ENCODE measurements at places on chromosomes 1 and 21.

DNA sequence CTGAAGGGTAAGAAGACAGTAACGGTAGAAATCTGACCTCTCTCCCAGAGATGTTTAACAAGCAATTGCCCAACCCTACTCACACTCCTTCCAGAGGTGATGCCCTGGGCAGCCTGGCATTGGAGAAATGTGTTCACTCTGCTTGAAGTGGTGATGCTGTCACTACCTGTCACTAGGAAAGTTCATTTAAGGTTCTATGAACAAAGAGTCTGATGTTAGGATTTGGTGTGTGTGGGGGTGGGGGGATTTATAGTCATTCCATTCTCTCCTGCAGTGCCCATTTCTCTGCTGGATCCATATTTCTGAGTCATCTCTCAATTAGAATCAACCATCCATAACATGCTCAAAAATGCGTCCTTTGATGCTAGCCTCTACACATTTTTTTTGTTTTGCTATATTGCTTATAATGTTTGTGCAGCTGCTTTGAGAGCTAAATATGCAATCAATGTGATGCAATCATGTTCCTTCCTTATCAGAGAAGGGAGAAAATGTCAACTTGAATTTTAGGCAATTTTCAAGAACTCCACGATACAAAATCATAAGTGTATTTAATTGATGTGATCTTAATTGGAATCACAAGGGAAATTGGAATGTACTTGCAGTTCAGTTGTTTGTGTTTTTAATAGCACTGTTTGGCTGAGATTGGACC, 173.9 kb downstream of the DUSP10 start:
- DNase-seq: no peak

DNA sequence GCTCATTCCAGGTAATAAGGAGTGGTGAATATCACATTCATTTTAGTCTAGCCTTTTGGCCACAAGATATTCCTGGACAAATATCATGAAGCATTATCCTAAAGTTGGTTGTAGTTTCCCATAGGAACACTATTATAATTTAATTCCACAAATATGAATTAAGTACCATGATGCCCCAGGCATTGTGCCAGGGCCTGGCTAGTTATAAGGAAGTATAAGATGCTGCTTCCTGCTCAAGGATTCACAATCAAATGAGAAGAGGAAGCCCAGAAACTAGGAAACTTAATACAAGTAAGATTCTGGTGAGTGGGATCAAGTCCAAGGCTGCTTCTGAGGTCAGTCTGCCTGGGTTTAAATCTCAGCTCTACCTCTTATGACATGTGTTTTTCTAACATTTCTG, 30.6 kb upstream of the ZP4 start:
- no peak for DNase-seq

DNA sequence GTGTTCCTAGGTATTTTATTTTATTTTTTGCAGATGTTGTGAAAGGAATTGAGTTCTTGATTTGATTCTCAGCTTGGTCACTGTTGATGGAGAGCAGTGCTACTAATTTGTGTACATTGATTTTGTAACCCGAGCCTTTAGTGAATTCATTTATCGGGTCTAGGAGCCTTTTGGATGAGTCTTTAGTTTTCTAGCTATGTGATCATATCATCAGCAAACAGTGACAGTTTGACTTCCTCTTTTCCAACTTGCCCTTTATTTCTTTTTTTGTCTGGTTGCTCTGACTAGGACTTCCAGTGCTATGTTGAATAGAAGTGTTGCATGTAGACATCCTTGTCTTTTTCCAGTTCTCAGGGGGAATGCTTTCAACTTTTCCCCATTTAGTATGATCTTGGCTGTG, 138.9 kb downstream of the LHX8 start:
- DNase-seq: no peak

DNA sequence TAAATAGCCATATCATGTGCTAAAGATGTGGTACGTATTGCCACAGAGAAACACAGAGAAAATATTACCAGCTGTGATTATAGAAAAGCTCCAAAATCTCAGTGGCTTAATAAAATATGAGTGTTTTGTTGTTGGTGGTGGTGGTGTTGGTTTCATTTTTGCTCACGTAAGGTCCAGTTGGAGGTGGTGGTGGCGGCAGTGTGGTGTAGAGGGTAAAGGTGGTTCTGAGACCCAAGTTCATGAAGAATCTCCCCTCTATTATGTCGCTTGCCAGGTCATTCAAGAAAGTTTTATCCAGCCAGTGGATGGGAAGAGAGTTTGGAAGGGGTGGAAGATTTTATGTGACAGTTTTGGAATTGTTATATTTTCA, 217.6 kb upstream of the SAMSN1 start:
- no peak for DNase-seq

GRCh38 chr21:44062380-44062779, 44.8 kb upstream of the PWP2 start:
- no peak for DNase-seq

DNA sequence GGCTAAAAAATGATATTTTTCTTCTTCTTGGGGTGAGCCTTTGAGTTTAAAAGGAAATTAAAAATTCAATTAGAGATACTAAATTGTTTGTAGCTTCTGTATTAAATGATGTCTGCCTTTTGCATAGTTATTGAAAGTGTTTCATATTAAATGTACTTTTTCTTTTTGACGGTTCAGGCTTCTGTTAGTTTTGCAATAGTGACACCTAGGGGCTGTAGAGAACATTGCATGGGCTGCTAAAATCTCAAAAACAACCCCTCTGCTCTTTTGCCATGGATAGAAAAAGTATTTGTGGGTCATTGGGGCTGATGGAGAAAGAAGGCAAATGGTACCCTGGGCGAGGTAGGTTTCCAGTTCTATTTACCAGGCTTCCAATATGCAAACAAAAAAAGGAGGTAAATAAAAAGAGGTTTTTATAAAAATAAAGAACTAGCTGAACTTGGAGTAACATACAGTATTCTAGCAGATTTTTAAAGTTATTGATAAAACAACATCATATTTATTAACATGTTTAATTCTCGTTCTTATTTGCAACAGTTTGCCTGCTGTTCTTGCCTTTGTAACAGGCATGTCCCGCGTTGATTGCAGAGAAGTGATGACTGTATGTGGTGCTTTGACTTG, 115.4 kb upstream of the HOOK1 start:
- DNase-seq: peak; percentile 19

DNA sequence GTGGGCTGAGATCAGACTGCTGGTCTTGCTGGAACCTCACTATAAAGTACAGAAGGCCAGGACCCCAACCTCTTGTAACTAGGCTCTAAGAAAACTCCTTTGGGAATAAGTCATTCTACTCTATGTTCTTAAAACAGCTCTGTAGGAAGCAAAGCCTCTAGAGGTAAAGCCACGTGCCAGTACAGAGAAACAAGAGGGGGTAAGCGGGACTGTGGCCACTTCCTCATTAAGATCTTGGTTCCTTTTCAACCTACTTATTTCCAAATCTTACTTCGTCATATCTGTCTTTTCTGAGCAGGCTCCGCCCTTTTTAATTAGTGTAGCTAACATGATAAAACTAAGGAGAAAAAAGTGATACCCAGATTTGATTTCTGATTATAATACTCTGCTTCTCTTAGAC, 3.8 kb downstream of the NCSTN start:
- DNase-seq: no peak

- no peak for DNase-seq
Observed at GRCh38 chr1:241817331-241817792, 30.6 kb upstream of the EXO1 start.

GRCh38 chr1:200364831-200365230, 45.0 kb downstream of the ZNF281 start:
- DNase-seq: no peak

DNA sequence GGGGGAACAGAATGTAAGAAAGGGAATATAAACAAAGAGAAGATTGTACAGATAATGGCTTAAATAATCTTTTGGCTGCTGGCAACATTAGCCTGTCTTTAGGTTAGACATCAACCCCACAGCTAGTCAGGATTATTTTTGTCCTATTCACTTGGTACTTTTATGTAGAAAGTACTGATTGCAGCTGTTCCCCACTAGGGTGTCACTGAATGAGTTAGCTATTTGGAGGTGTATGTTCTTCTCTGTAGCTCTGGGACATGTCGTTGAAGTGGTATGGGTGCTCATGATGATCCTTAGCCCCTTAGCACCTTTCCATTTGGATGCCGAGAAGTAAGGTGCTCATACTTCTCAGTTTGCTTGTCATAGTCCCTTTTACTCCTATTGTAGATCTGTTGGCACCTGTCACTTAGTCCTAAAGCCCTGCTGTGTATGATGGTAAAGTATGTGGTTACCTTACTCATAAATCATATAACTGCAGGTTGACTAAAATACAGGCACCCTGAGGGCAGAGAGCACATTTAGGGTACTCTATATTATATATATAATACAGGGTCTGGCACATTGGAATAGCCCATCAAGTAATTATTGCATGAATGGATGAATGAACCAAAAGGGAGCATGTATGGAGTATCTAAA, 64.6 kb downstream of the USP25 start:
- DNase-seq: no peak

DNA sequence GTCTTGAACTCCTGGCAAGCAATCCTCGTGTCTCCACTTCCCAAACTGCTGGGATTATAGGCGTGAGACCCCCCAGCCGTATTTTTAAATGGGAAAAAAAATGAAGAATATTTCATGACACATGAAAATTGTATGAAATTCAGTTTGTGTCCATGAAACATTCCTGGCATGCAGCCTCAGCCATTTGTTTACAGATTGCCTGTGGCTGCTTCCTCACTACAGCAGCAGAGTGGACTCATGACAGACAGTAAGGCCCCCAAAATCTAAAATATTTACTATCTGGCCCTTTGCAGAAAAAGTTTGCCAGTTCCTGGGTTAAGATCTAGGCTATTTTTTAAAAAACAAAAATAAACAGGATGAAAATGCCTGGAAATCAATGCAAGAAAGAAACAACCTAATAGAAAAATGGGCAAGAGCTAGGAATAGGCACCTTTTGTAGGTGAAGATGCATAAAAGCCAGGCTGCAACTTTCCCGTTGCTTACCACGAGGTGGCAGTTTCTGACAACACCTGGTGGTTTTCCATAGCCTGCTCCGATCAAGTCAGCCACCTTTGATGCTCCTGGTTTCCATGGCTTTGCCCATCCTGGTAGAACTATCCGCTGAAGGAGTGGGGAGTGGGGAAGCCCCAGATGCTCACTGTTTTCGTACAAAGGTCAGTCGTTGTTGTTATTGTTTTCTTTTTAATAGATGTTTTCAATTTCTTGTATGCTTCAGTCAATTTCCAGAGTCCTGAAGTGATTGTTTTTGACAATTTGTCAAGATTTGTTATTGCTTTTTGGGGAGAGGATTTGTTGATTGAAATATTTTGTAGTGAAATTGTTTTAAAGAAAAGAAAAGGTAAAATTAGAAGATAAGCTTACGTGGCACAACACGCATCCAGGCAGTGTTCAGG, 24.3 kb downstream of the UBE2Q1 start:
- no peak for DNase-seq

DNA sequence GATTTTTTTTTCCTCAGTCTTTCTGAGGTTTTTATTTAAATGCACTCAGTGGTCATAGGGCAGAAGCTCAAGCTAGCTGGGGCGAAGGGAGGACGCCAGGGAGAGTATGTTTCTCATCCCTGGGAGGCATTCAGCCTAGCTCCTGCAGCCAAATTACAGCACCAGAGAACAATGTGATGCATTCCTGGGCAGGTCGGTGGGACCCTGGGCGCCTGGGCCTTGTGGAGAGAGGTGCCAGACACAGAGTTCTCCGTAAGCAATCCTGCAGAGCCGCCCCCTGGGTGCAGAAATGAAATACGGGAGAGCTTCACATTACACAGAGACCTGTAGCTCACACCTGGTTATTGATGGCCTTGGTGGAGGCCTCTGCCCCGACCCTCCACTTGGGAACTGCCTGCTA, 15.5 kb downstream of the WNT2B start:
- DNase-seq: no peak

DNA sequence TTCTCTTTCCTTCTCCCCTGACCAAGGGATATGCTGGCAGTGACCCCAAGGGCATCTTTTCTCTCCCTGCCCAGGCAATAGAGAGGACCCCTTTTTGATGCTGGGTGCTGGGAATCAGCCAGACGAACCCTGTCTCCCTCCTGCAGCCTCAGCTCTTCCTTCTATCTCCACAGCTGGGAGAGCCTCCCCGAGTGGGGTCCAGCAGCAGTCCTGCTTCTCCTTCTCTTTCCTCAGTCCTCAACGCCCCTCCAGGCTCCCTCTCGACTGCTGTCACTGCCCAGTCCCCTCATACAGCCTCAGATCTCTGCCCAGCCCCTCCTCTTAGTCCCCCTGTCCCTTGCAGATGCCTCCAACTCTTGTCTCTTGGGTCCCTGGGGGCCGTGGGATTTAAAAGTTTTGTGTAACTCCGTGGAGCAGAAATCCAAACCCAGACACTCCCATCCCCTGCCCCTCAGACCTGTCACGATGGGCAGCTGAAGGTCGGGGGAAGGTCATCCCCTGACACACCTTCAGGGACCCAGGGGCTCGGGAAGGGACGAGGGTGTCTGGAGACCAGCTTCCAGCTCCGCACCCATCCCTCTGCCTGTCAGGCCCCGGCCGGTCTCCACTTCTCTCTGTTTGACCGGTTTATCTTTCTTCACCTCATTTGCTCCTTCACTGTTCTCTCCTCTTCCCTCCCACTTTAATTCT, 5.8 kb upstream of the ETV3L start:
- DNase-seq: no peak

DNA sequence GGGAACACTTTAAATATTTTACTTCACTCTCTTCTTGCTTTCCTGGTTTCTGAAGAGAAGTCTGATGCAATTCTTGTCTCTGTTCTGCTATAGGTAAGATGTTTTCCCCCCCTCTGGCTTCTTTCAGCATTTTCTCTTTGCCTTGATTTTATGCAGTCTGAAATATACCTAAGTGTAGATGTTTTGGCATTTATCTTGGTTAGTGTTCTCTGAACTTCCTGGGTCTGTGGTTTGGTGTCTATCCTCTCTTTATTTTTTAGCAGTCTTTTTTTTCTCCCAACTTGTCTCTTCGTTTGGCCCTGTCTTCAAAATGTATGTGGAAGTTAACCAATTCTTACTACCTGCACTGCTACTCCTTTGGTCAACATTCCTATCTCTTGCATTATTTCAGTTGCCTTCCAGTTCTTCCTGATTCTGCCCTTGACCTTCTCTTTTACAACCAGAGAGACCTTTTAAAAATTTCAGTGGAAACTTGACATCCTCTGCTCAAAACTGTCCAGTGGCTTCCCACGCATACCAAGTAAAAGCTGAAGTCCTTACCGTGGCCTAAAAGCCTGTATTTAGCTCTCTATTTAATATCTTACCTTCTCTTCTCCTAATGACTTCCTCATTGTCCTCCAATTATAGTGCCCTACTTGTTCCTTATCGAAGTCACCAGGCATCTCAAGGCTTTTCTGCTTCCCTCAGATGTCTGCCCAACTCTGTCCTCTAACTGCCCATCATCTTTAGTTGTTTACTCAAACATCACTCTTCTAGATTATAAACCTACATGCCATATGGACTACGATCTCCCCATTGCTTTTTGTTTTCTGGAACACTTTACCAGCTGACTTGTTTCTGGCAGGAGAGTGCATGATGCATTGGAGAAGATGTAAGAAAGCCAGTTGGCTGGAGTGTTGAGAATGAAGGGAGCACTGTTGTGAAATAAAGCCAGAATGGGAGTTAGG, 40.9 kb downstream of the RAP1A start:
- no peak for DNase-seq

DNA sequence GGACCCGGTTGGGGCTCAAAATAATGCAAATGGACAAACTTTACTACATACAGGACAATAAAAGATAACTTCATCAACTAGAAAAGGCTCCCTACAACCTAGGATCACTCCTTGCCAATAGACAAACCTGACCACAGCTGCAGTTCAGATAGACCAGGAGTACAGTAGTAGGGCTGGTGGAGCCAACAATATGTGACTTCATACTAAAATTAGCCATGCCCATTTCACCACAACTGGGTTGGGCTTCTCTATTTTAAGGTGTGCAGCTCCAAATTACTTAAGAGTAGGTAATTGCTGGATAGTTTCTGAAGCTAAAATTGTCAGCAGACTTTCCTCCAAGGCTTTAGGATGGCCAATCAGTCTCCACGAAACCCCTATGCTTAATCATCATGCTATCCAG, 3.9 kb downstream of the DENND1B start:
- DNase-seq: no peak
